ENCODE measurements at places on chromosomes 7 and 10.

DNA sequence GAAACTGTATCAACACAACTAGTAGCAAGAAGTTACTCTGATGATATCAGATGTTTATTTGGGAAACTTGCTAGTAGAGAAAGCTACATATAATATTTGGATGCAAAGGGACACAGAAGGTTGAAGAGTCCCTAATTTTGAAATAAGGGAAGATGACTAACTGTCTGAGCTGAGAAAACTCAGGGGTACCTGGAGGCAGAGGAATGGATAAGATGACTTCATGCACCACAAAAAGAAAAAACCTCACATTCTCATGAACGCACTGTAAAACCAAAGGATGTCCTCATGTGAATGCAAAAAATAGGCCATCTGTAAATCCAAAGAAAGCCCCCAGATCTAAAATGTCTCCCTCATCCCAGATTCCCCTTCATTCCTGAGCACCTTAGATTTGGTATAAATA, 29.3 kb downstream of the PRSS2 start:
- DNase-seq, result no peak

DNA sequence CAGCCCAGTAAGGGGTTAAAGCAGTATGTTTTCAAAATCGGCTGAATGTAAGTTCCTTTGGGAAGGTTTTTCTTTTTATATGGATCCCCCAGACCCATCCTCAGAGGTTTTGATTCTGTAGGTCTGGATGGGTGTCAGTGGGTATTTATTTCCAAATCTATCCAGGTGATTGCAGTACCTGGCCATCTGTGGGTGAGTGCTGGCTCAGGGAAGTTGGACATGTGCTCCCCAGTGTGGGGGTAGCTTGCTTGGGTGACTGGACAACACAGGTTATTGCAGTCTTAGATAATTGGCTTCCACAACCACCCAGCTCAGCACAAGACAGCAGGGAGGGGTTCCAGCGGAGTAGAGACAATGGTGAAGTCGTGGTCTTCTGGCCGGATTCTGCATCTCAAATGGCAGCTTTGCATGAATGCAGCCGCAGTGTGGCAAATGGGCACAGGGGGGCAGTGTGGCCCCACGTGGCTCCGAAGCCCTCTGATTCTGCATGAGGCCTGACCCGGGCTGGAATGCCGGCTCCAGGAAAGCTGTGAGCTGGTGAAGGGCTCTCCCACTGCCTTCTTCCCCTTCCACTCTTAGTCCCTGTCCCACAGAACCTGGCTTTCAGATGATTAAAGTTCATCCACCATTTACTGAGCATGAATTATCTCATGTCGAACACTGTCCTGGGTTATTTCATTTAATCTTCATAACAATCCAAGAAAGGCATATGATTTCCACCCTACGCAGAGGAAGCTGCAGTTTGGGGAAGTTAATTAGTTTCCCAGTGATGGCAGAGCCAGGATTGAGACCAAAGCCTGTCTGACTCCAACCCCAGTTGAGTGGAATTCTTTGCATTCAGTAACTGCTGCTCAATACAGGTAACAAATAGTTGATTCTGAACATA, 64.5 kb upstream of the SYPL1 start:
- DNase-seq, result peak; percentile 39

DNA sequence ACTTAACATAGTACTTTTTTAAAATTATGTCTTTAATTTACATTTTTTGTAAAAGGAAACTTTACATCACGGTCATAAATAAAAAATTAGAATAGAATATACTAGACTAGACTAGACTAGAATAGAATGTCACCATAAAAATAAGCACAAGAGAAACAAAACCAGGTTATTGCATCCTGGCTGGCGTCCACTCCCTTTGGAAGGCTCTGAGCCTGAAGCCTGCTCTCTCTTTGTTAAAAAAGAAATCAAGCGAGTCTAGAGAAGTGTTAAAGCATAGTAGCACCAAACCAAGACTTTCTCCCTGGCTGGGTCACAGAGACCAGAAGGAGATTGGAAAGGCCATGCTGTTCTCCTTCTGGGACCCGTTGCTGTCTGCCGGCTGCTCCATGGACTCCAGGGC, 104.6 kb downstream of the C10orf105 start:
- no peak for DNase-seq

- no peak for DNase-seq
Measured at GRCh38 chr7:26369593-26369992, 77.9 kb downstream of the SNX10 start.

- no peak for DNase-seq
Measured at GRCh38 chr7:141072548-141073172, 1.2 kb upstream of the TMEM178B start.

- DNase-seq, result no peak
Measured at GRCh38 chr7:29859524-29860185, 53.3 kb downstream of the WIPF3 start.

DNA sequence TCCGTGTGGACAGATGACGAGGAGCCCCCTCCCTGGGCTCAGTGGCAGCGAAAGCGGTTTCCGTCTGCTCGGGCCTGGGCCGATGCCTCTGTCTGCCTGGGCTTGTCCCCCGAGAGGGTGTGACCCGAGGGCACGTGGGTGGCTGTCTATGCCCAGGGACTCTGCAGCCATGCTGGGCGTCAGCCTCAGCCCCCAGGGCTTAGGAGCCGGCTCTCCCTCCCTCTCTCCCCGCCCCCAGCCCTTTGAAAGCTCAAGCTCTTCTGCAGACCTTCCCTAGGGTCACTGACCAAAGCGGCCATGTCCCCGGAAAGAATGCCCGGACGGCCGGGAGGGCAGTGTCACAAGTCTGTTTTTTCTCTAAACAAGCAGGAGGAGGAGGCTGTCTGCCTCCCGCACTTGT, 7.1 kb downstream of the MICALL2 start:
- no peak for DNase-seq

- no peak for DNase-seq
Measured at GRCh38 chr10:6019010-6019782, 41.9 kb upstream of the IL15RA start.

DNA sequence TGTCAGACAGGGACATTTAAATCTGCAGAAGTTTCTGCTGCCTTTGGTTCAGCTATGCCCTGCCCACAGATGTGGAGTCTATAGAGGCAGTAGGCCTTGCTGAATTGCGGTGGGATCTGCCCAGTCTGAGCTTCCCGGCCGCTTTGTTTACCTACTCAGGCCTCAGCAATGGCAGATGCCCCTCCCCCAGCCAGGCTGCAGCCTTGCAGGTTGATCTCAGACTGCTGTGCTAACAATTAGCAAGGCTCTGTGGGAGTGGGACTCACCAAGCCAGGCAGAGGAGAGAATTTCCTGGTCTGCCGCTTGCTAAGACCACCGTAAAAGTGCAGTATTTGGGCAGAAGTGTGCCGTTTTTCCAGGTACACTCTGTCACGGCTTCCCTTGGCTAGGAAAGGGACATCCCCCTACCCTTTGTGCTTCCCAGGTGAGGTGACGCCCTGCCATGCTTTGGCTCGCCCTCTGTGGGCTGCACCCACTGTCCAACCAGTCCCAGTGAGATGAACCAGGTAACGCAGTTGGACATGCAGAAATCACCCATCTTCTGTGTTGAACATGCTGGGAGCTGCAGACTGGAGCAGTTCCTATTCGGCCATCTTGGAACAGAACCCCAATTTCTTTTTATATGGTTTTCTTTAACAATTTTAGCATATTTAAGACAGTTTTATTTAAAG, 28.4 kb upstream of the VWDE start:
- no peak for DNase-seq

GRCh38 chr7:30683816-30684215, 1.6 kb upstream of the CRHR2 start:
- DNase-seq, result no peak

- DNase-seq, result no peak
Measured at GRCh38 chr7:26278770-26279169, 12.9 kb upstream of the SNX10 start.

- no peak for DNase-seq
Measured at GRCh38 chr7:44308596-44309270, 16.7 kb downstream of the CAMK2B start.

DNA sequence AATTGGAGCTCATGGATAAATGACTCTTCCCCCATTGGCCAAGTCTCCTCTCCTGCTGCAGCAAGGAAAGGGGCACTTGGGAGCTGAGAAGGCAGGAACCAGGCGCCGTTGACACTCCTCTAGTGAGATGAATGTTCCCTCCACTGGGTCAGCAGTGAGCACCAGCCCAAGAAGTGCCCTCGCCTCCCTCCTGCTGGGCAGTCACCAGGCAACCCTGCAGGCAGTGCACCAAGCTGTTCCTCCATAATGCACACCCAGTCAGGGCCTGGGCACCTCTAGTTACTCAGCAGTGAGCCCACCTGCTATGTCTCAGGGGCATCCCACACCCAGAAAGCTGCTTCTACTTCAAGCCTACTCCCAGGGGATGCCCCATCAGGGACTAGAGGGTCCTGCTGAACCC, 84.3 kb downstream of the KCNMA1 start:
- no peak for DNase-seq

DNA sequence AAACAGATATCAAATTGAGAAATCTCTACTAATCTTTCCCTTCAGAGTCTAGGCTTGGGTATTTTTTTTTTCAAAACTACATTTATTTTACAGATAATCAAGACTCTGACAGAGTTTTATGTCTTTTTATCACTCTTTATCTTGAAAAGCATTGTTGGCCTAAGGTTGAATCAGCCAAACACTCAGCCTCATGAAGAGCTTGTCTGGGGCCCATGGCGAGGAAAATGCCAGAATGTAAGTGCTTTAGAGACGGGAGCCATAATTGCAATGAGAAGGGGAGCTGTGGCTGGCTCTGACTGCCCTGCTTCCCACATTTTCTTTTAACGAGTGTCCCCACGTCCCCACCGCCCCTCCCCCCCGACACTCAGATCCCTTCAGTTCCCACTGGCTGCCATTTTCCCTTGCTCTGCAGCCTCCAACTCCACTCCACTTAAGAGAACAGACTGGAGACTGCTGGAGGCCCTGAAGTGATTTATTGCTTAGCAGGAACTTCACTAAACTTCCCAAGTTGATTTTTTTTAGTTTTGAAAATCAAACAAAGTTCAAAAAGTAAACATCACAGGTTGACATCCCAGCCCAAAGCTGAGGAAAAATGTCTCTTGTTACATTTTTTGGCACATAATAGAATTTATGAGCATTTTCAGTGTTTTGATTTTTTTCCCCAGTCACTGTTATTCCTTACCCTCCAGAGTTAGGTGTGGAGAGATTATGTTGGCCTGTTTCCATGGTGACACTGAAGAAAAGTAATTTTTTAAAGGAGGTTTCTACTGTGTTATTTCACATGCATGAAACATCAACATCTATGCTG, 637.5 kb upstream of the GALNT17 start:
- DNase-seq, result no peak

DNA sequence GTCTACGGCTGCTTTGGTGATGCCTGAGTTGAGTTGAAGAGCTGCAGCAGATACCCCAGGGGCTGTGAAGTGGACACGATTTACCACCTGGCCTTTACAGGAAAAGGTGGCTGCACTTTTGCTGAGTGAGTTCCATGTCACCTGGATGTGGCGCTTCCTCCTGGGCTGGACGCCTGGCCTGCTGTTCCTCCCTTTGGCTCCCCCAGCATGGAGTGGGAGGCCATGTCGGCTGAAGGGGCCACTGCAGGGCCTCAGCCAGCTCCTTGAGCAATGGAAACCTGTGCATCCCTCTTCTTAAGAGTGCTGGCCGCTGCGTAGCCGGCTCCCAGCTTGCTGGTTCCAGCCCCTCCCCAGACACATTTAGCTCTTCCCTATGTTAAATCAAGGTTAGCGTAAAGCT, 221.0 kb downstream of the GLRX3 start:
- DNase-seq, result no peak

DNA sequence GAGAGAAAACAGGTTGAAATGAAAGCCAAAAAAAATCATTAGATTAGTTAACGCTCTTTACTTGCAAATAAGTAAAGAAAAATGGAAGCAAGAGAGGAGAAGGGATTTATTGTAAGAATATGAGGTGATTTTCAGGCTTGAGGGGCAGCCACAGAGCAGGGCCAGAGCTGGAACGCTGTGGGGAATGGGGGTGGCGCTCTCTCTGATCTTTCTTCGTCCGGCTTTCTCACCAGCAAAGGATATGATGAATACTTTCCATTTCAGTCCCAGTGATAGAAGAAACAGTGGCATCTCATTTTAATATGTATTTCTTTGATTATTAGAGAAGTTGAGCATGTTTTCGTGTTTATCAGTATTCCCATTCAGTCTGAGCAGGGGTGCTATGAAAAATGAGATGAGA, 112.2 kb downstream of the SKIDA1 start:
- no peak for DNase-seq

DNA sequence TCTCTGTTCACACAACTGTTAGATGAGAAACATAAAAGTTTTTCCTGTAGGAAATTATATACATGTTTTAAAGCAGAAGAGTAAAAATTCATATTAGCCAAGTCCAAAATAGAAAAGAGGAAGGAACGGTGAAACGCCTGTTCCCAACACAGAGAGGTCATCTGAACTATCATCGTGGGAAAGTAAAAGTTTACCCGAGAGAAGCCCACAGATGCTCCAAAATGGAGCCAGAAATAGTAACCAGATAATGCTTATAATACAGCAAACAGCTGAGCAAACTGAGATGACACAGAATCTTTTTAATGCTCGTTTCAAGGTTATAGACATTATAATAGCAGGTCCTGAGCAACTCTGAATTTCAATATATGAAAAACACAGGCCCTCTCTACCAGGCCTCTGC, 24.5 kb downstream of the FRMD4A start:
- DNase-seq, result no peak

GRCh38 chr7:73706126-73707044, 13.1 kb downstream of the STX1A start:
- no peak for DNase-seq

GRCh38 chr7:15602236-15602635, 40.4 kb upstream of the AGMO start:
- DNase-seq, result no peak

- no peak for DNase-seq
Measured at GRCh38 chr7:90383422-90383821, 19.8 kb upstream of the CLDN12 start.

DNA sequence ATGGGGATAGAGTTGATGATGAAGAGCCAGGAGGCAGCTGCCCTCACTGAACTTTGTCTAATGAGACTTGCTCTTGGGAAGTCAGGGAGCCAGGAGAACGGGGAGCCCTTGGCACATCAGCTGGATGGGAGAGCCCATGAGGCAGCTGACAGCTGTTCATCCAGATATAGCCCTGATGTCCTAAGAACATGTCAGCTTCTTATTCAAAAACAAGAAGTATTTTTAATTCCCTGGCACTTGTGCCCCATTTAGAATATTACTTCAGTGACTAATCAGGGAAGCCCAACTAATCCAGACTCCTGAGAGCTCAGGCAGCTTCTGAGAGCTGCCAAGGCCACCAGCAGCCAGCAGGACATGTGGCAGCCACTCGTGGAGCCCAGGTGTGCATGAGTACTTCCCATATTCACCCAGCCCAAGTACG, 363.4 kb downstream of the GRID1 start:
- DNase-seq, result no peak

- no peak for DNase-seq
Measured at GRCh38 chr10:776772-777171, 87.3 kb upstream of the DIP2C start.

DNA sequence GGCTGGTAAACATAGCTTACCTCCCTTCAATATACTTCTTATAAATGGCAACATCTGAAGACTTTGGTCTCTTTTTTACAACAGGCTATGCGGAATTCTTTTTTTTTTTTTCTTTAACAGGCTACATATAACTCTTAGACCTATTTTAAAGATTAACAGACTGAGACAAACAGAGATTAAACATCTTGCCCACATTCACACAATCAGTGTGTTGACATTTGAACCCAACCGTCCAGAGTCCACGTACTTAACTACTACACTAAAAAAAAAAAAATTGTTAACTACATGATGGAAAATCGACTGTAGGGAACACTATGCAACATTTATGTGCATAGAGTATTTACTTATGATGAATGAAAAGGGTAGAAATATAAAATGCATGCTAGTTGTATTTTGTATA, 298.5 kb downstream of the ELMO1 start:
- no peak for DNase-seq

- no peak for DNase-seq
Measured at GRCh38 chr10:79027147-79028055, 41.4 kb upstream of the ZMIZ1 start.
